ENCODE measurements at places on chromosomes 12 and 14. TPM values are rescaled to one million over a fixed set of nuclear protein-coding genes. Genes with fewer than 3 reads are reported as not detected.

SCN8A gene
- polyA plus RNA-seq, result 1.3 TPM

BBOF1 gene
- 12.9 TPM for polyA plus RNA-seq

ACSM4 gene
- not detected for polyA plus RNA-seq

GRCh38 chr14:32078023-32078857 lies 1.1 kb downstream of the ARHGAP5 start:
- peak; percentile 69 for DNase-seq

DNA sequence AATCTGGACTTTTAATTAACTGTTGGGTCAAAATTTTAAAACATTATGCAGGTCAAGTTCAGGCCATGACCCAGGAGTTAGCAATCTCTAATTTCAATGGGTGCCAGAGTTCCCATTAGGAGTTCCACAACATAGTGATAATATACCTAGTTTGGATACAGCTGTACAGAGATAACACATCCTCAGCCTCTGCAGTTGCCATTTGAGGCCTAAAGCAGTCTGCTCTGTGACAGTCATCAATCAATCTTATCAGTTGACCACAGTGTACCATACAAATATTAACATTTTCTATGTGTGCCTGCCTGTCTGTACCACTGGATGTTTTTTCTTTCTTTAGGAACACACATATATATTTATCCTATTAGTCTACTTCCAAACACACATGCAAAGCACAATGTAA lies 54.0 kb upstream of the BBS10 start:
- DNase-seq, result no peak

DNA sequence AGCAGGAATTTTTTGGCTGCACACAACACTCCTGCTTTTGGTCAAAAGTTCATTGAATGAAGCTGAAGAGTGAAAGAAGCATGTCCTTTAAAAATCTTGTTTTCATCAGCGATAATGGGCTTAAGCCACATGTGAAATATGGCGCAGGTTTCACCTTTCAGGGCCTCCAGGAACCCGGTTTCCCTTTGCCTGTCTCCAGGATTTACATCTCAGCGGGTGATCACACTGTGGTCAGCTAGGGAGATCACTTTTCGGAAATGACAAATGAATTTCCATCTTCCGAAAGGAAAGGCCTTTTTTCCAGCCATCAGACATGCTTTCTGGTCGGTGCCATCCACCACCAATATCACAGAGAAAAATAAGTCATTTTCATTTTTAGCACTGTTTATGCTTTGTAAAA lies 727.1 kb upstream of the TBX3 start:
- no peak for DNase-seq

- DNase-seq, result no peak
Measured at GRCh38 chr12:29376118-29376517, 4.9 kb downstream of the ERGIC2 start.

GRCh38 chr12:91884230-91884629 lies 261.4 kb downstream of the BTG1 start:
- no peak for DNase-seq

- no peak for DNase-seq
Measured at GRCh38 chr12:102438827-102439210, 41.5 kb downstream of the IGF1 start.

DNA sequence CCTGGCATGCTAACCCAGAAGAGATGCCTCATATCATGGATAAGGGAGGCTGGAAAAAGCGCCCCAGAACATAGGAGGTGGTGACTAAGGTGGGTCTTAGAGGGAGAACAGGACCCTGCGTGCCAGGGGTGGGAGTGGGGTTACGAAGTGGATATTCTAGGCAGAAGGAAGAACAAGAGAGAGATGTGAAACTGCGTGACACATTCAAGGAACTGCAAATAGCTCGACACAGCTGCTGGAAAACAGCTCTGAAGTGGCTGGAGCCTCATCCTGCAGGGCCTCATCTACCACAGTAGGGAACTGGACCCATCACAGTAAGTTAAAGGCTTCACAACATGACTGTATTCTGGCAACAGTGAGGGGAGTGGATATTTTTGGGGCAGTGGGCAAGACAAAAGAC lies 61.1 kb downstream of the RNF34 start:
- no peak for DNase-seq

DNA sequence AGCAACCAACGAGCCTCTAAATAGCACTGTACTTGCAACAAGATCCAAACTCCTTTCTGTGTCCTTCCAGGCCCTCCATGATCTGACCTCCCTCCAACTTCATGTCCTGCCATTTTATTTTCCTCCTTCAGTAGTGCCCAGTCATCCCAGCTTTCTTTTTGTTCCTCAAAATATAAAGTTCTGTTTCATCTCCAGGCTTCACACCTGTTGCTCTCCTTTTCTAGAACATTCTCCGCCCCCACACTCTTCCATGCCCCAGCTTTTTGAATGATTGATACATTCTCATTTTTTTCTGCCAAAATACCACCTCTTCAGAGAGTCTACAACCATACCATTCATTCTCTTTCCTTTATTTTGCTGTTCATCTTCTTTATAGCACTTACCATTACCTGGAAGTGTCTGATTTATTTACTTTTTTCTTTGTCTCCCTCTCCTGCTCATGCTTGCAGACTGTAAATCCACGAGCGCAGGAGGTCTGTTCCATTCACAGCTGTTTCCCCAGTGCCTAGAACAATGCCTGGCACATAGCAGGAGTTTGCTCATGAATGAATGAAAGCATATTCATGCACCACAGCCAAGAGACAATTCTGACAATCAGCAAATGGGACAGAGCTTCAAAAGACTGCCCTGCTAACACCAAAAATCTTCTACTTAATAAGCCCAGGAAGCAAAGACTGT lies 296.4 kb downstream of the RPAP3 start:
- DNase-seq, result no peak

- DNase-seq, result no peak
Measured at GRCh38 chr12:119819322-119819721, 57.8 kb downstream of the CIT start.

DNA sequence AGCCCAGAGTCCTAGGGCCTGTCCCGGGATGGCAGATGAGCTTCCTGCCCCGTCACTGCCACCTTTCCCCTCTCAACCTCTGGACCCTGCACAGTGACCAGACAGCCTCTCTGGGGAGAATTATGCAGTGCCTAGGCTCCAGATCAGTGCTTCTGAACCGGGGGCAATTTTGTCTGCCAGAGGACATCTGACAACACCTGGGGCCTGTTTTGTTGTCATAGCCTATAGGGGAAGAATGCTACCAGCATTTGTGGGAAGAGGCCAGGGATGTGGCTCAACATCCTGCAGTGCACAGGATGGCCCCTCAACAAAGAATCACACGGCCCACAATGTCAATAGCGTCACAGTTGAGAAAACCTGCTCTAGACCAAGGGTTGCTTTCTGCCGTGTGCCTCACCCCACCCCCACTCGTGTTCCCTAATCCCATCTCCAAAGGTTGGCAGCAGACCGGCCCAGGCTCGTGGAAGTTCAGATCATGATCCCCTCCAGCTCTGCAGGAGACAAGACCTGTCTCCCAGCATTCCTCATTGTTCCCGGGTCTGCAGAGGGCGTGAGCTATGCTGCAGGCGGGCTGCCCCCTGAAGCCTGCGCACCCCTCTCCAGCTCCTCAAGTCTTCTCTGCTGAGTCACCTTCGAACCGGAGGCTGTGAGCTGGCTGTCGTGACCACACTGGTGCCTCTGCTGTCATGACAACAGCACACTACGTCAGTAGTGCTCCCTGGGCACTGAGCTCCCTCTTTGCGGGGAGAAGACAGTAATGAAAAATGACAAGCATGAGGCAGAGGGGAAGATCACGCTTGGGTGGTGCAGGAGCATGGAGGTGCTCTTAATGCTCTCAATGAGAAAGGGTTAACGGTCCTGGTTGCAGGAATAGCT lies 2.0 kb upstream of the GAPDH start:
- no peak for DNase-seq

- DNase-seq, result no peak
Measured at GRCh38 chr12:5615760-5616159, 183.9 kb downstream of the NTF3 start.

GRCh38 chr14:102694530-102695166 lies 82.6 kb upstream of the TRAF3 start:
- DNase-seq, result peak; percentile 68

DNA sequence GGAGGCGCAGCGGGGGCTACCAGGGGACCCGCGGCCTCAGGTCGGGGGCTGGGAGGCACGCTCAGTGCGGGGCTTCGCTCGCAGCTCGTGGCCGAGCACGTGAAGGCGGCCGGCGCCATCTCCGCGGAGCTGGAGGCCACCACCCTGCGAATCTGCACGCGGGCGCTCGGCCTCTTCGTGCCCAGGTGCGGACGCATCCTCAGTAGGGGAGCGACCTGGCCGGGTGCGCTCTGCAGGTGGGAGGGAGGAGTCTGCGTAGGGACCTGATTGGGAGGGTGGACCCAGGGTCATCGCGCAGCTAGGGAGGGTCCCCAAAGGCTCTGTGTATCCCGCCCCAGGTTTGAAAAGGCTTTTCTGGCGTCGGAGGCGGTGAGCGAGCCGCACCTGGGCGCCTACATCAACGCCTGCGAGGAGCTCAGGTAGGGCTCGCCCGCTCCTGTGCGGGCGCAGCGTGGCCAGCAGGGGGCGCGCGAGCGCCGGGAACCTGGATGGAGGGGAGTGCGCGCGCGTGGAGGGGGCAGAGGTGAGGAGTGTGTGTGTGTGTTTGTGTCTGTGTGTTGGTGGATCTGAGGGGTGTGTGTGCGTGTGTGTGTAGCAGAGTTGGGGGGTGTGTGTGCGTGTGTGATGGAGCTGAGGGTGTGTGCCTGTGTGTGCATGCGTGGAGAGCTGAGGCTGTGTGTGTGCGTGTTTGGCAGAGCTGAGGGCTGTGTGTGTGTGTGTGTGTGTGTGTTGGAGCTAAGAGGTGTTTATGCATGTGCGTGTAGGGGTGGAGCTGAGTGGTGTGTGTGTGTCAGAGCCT lies 10.3 kb downstream of the EXOC3L4 start:
- DNase-seq, result no peak

DNA sequence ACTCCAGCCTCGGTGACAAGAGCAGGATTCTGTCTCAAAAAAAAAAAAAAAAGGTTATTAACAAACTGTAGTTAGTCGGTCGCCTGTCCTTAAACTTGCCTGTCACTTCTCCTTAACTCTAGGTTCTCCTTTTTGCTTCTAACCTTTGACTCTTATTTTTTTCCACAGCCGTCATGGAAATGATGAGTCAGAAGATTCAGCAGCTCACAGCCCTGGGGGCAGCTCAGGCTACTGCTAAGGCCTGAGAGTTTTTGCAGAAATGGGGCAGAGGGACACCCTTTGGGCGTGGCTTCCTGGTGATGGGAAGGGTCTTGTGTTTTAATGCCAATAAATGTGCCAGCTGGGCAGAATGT lies 418 bp upstream of the MYG1 start:
- DNase-seq, result no peak
